ENCODE measurements at places on chromosomes 6 and 20.

GRCh38 chr6:29561606-29562181 is 2.2 kb upstream of the UBD start:
- peaks cover 6% of the 10 kb centered on the region for H3K27me3 ChIP-seq
- peaks cover 26% of the 10 kb centered on the region for H3K4me1 ChIP-seq
- no peak overlapping the region for H3K27ac ChIP-seq
- DNase-seq, result no peak
- no peaks in the 10 kb centered on the region for H3K36me3 ChIP-seq

GRCh38 chr6:170572704-170573466 is 11.6 kb downstream of the PDCD2 start:
- H3K4me3 ChIP-seq, result no peak overlapping the region
- H3K27ac ChIP-seq, result no peak overlapping the region
- peaks cover 16% of the 10 kb centered on the region for H3K36me3 ChIP-seq
- no peaks in the 10 kb centered on the region for H3K27me3 ChIP-seq
- DNase-seq, result no peak

DNA sequence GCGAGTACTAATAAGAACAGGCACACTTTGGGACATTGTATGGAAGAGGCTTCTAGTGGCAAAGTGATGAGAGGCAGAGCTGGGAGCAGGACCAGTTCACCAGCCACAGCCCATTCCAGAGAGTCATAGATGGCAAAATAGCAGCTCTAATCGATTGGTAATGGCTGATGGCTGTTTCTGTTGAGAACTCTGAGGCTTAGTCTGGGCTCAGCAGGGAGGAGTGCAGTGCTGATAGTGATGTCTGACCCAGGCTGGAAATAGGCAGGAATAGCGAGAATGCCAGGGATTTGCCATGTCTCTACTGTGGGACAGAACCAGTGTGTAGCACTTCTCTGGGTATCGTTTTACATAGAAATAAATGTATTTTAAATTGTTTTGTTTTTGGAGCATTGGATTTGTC is 620.0 kb upstream of the FLRT3 start:
- DNase-seq, result peak; percentile 28
- H3K27ac ChIP-seq, result no peak overlapping the region
- H3K36me3 ChIP-seq, result no peaks in the 10 kb centered on the region

DNA sequence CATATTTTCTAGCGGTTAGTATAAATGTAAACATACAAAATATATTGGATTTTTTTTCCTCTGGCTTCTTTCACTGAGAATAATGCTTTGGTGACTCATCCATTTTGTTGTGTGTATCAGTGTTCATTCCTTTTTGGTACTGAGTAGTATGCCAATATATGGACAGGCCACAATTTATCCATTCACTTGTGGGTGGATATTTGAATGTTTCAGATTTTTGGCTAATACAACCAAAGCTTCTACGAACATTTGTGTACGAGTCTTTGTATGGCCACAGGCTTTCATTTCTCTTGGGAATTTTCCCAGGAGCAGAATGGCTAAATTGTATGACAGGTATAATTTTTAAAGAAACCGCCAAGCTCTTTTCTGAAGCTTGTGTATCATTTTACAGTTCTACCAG is 677.5 kb downstream of the HDGFL1 start:
- no peak overlapping the region for H3K27ac ChIP-seq
- no peak overlapping the region for H3K4me3 ChIP-seq
- no peaks in the 10 kb centered on the region for H3K27me3 ChIP-seq
- no peak for DNase-seq
- H3K4me1 ChIP-seq, result no peaks in the 10 kb centered on the region

GRCh38 chr6:169320013-169320412 is 66.4 kb upstream of the THBS2 start:
- H3K36me3 ChIP-seq, result no peaks in the 10 kb centered on the region
- no peaks in the 10 kb centered on the region for H3K4me1 ChIP-seq
- no peak for DNase-seq
- H3K27me3 ChIP-seq, result no peaks in the 10 kb centered on the region
- H3K4me3 ChIP-seq, result no peak overlapping the region

- no peak overlapping the region for H3K4me3 ChIP-seq
- no peak overlapping the region for H3K27ac ChIP-seq
- no peaks in the 10 kb centered on the region for H3K27me3 ChIP-seq
- no peaks in the 10 kb centered on the region for H3K4me1 ChIP-seq
- no peaks in the 10 kb centered on the region for H3K36me3 ChIP-seq
Measured at GRCh38 chr6:37549154-37549553, 49.5 kb upstream of the CCDC167 start.

- H3K36me3 ChIP-seq, result no peaks in the 10 kb centered on the region
- no peak overlapping the region for H3K27ac ChIP-seq
- H3K4me1 ChIP-seq, result peaks cover 17% of the 10 kb centered on the region
- no peak overlapping the region for H3K4me3 ChIP-seq
- DNase-seq, result no peak
Measured at GRCh38 chr6:108275976-108276375, 15.1 kb upstream of the SNX3 start.

GRCh38 chr6:131523988-131524673 is 48.9 kb upstream of the ARG1 start:
- H3K4me1 ChIP-seq, result no peaks in the 10 kb centered on the region
- H3K4me3 ChIP-seq, result no peak overlapping the region
- no peaks in the 10 kb centered on the region for H3K27me3 ChIP-seq

DNA sequence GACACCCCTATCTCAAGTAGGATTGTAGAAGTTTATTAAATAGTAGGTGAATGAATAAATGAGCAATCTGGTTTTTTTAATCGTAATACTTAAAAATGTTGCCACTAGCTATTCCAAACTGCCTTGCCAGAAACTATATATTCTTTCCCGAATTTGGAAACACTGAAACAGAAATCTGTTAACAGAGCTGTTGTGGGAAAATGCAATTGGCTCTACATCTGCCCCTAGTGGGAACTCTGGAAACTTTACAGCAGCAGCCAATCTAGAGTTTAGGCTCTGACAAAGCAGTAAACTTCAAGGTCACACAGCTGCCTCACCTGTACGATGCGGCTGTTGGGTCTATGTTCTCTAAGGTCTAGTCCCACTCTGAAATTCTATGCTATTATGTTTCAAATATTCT is 41.7 kb downstream of the SYNE1 start:
- peak; percentile 51 for DNase-seq
- no peaks in the 10 kb centered on the region for H3K4me1 ChIP-seq
- no peak overlapping the region for H3K4me3 ChIP-seq
- H3K36me3 ChIP-seq, result no peaks in the 10 kb centered on the region
- no peaks in the 10 kb centered on the region for H3K27me3 ChIP-seq
- H3K27ac ChIP-seq, result no peak overlapping the region

DNA sequence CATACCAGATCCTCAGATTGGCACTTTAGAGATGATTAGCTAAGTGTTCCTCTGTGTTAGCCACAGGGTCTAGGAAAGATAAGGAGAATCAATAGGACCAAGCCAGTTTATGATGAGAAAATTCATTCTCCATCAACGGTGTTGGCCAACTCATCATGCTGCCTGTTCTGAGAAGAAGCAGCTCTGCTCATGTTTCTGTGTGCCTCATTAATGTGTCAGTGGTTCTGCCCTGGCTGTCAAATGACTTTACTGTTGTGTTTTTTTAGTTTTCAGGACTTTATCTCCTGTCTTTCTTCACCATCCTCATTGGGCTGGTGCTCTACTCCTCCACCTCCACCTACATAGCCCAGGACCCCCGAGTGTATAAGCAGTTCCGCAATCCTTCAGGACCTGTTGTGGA is 234.3 kb upstream of the PLN start:
- H3K4me1 ChIP-seq, result no peaks in the 10 kb centered on the region
- H3K4me3 ChIP-seq, result no peak overlapping the region
- H3K36me3 ChIP-seq, result no peaks in the 10 kb centered on the region
- H3K27me3 ChIP-seq, result no peaks in the 10 kb centered on the region
- no peak for DNase-seq

DNA sequence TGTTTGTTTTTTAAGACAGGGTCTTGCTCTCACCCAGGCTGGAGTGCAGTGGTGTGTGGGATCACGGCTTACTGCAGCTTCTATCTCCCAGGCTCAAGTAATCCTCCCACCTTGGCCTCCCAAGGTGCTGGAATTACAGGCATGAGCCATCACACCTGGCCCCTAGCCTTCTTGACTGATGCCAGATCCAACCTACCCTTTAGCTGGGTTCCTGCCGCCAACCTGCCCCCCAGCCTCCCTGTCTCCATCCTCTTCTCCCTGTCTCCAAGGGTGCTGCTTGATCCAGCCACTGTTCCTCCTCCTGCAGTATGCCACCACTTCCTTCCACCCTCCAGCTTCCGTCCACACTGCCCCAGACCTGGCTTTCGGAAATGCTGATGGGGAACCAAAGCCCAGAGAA is 3.2 kb upstream of the C20orf144 start:
- 0 out of 2 replicates have a peak, but pooled peaks cover 6% of the 10 kb centered on the region for H3K27me3 ChIP-seq
- no peaks in the 10 kb centered on the region for H3K4me1 ChIP-seq
- no peaks in the 10 kb centered on the region for H3K36me3 ChIP-seq
- H3K4me3 ChIP-seq, result no peak overlapping the region
- DNase-seq, result no peak
- no peak overlapping the region for H3K27ac ChIP-seq

- DNase-seq, result no peak
- peaks cover 41% of the 10 kb centered on the region for H3K36me3 ChIP-seq
- no peaks in the 10 kb centered on the region for H3K27me3 ChIP-seq
- H3K4me1 ChIP-seq, result peaks cover 12% of the 10 kb centered on the region
- no peak overlapping the region for H3K4me3 ChIP-seq
Measured at GRCh38 chr20:62949153-62949821, 3.2 kb upstream of the SLC17A9 start.

- no peak for DNase-seq
- H3K4me3 ChIP-seq, result no peak overlapping the region
- H3K4me1 ChIP-seq, result no peaks in the 10 kb centered on the region
- H3K27me3 ChIP-seq, result no peaks in the 10 kb centered on the region
Measured at GRCh38 chr6:158356586-158357546, 44.6 kb downstream of the TULP4 start.

- H3K36me3 ChIP-seq, result no peaks in the 10 kb centered on the region
- H3K4me3 ChIP-seq, result no peak overlapping the region
- no peak overlapping the region for H3K27ac ChIP-seq
Measured at GRCh38 chr20:52809003-52809402, 163.2 kb upstream of the TSHZ2 start.

DNA sequence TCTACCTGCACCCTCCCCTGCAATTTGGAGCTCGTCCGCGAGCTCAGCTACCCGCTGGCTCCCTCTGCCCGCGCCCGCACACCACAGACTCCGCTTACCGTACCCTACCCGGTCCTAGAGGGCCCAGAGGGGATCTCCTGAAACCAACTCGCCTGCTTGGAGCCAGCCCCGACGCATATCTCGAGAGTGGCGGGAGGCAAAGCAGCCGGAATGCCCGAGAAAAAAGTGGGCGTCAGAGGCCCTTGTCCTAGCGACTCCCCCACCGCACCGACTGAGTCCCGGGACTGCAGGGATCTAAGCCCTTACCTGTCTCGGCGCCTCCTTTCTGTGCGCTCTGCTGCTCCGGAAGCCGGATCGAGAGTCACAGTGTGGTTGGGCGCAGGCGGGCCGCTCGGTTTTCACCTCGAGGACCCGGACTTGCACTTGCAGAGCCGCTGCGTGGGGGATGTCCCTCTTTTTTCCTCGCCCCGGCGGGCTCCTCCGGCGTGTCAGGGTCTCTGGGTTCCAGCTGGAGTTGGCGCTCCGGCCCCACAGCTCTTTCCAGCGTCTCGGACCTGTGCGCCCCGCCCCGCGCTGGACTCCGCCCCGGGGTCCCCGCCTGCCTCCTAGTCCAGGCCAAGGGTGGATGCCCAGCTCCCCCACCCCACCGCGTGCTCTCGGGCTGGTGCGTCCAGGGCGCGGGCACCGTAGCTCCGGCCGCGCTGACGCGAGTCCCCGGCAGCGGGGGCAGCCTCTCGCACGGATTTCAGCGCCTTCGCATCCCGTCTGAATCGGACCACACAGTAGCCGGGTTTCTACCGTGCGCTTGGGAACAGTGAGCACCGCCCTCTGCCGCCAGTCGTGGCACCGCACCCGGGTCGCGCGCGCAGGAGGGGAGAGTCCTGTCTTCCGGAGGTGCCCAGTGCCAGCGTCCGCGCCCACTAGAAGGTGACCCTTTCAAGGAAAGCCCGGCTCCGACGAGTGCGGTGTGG is at the start of gene PROKR2:
TSS of gene PROKR2 (minus strand) at position 767 of the 971 bp plus-strand sequence. CDS start 2,585 bp downstream, outside the sequence.
- H3K27ac ChIP-seq, result no peak within 1 kb of the TSS
- H3K27me3 ChIP-seq, result peaks cover 43% of the 10 kb centered on the region
- no peaks in the 10 kb centered on the region for H3K4me1 ChIP-seq
- no peaks in the 10 kb centered on the region for H3K36me3 ChIP-seq

DNA sequence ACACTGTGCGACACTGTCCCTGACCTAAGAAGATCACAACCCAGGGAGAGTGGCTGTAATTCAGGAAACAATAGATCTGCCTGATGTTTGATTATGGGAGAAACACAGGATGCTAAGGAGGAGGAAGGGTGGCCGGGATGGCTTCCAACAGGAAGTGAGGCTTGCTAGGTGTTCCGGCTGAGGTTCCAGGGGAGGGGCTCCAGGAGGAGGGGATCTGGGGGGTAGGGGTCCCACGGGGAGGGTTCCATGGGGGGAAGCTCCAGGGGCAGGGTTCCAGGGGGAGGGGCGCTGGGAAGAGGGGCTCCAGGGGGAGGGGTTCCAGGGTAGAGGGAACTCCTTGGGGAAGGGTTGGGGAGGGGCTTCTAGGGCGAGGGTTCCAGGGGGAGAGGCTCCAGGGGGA is 48.6 kb downstream of the DAAM2 start:
- no peaks in the 10 kb centered on the region for H3K36me3 ChIP-seq
- no peak overlapping the region for H3K4me3 ChIP-seq
- H3K4me1 ChIP-seq, result peaks cover 10% of the 10 kb centered on the region

- no peaks in the 10 kb centered on the region for H3K36me3 ChIP-seq
- no peaks in the 10 kb centered on the region for H3K4me1 ChIP-seq
- no peak overlapping the region for H3K27ac ChIP-seq
- no peak overlapping the region for H3K4me3 ChIP-seq
- no peaks in the 10 kb centered on the region for H3K27me3 ChIP-seq
Measured at GRCh38 chr6:91137286-91137685, 550.4 kb upstream of the MAP3K7 start.

GRCh38 chr6:168508903-168509302 is 67.9 kb downstream of the SMOC2 start:
- H3K4me3 ChIP-seq, result no peak overlapping the region
- DNase-seq, result no peak
- peaks cover 8% of the 10 kb centered on the region for H3K4me1 ChIP-seq
- H3K27me3 ChIP-seq, result no peaks in the 10 kb centered on the region
- no peak overlapping the region for H3K27ac ChIP-seq

DNA sequence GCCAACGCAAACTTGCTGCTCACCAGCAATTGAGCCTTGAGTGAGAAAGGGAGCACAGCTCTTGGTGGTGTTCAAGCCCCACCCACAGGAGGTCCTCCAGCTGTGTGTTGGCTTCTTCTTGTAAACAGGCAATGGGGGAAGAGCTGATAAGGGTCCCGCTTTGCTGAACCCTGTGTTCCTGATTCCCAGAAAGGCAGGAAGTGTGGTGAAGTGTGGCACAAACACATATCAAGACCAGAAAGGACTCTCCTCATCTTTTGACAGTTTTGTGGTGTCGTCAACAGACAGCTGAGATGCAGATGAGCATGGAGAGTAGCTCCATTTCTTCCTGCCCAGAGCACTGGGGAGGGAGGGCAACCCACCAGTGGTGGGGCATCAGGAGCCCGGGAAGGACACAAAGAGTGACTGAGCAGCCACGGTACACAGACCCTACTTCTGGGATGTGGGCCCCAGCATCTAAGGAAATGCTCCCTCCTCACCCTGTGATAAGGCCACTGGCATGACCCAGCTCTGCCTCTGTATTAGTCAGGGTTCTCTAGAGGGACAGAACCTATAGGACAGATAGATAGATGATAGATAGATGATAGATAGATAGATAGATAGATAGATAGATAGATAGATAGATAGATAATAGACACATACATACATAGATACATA is 188.9 kb upstream of the TAB2 start:
- no peaks in the 10 kb centered on the region for H3K4me1 ChIP-seq
- H3K27me3 ChIP-seq, result no peaks in the 10 kb centered on the region
- no peaks in the 10 kb centered on the region for H3K36me3 ChIP-seq
- DNase-seq, result no peak

All from GM23338 (cell line).